ENCODE measurements at places on chromosomes 1 and 21.

- no peak for DNase-seq
These were observed 11.6 kb upstream of the SLC27A3 start for GRCh38 chr1:153763365-153764225.

- DNase-seq: no peak
These were observed 228.2 kb upstream of the IRF2BP2 start for GRCh38 chr1:234838182-234838581.

DNA sequence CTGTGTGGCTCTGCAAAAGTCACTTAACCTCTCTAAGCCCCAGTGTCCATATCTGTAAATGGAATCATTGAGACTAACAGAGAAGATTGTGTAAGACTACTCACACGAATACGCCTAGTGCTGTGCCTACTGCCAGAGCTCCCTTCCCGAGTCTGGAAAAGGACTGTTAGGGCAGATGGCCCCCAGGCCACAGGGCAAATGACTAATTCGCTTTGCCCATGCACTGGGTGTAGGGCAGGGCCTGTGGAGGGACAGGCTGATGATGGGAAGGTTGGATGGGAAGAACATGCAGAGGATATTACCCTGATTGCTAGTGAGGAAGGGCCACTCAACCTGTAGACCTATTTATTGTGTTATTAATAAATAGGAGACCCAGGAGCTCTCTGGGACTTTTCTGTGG, 4.2 kb upstream of the GPR61 start:
- DNase-seq: no peak

DNA sequence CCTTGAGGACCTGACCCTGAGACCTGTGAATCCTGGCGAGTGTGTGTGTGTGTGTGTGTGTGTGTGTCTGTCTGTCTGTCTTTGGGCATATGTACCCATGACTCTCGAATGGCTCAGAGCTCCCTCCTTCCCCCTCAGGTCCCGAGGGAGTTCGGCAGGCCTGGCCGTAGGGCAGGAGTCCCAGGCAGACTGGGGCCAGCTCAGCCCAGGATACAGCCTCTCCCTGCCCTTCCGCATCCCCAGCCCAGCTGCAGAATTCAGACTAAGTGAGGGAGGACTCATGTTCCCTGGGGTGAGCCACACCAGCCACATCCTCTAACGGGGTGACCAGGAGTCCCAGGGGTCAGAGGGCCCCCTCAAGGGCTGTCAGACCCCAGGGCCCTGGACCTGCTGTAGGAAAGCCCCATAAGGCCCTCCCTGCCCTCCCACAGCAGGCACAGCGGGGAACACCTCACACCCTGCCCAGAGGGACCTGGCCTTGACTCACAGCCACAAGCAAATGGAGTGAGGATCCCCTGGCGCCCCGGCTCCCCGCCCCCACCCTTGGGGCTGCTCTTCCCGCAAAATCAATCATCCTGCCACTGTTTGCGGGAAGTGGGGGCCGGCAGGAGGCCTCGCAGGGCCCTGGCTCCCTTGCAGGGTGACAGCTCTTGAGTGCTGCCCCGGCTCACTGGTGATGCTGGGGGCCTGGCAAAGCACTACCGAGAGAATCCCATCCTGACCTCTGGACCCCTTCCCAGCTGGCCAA, 101.7 kb upstream of the CASZ1 start:
- DNase-seq: no peak

GRCh38 chr1:206803221-206803730, 31.0 kb upstream of the IL10 start:
- DNase-seq: no peak

DNA sequence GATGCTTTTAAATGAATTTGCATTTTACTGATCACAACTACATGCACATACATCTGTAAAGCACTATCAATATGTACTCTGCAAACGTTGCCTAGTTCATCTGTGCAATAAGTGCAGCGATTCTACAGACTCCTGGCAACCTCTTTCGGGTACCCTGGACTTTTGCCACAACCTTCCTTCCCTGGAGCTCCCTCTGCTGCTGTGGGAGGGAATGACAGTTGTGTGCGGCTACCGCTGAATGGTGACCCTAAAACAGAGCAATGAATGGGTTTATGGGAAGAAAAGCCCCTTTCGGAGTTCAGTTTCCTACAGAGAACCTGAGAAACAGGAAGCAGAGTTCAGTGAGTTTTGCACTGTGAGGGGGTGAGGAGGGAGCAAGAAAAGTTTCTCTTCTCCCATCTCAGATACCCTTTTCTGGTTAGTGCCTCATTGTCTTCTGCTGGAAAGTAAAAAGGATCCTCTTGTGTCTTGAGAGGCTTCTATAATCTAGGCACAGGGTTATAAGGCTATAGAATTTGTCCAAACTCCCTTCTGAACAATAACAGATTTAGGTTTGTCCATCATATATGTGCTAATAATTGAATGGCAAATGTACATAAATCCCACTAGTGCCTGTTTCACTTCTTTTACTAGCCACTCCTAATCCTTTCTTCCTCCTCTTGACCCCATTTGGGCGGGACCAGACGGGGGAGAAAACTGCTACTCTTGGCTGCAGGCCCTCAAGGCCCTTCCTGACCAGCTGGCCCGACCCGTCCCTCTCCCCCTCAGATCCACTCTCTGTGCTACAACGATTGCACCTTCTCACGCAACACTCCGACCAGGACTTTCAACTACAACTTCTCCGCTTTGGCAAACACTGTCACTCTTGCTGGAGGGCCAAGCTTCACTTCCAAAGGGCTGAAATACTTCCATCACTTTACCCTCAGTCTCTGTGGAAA, 19.8 kb upstream of the SARS1 start:
- peak; percentile 44 for DNase-seq

DNA sequence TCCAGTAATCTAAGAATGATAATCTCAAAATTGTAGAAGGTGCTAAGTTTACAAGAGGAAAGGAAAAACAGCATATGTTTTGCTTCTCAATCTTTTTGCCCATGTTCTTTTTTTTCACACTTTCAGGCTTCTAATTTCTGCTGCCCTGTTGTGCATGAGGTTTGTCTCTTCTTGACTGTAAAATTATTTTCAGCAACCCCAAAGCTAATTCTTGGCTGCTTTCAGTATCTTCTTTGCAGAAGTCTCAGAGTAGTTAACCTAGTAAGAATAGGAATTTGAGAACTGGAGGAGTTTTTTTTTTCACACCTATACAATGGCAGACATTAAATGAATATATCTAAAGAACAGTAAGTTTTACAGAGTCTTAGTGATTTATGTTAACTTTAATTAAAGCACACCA, 26.4 kb downstream of the DENND2D start:
- no peak for DNase-seq

- no peak for DNase-seq
These were observed 26.2 kb upstream of the CAP1 start for GRCh38 chr1:40014253-40014706.

- DNase-seq: no peak
These were observed at the start of gene IGFN1 for GRCh38 chr1:201190624-201191051. Gene IGFN1 (plus strand): TSS chr1:201190824. CDS start chr1:201193294, 2,470 bp downstream.

- DNase-seq: no peak
These were observed 110.8 kb downstream of the EIF4G3 start for GRCh38 chr1:21065851-21066250.

- no peak for DNase-seq
These were observed 104.9 kb downstream of the CRYAA start for GRCh38 chr21:43273708-43274021.

DNA sequence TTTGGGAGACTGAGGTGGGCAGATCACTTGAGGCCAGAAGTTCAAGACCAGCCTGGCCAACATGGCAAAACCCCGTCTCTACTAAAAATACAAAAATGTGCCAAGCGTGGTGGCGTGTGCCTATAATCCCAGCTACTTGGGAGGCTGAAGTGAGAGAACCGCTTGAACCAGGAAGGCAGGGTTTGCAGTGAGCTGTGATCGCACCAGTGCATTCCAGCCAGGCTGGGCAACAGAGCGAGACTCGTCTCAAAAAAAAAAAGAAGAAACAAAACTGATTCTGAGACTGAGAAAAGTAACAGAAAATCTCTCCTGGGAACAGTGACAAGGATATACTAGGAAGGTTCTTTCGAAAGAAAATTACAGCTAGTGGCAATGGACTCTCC, 20.9 kb downstream of the USP48 start:
- no peak for DNase-seq

DNA sequence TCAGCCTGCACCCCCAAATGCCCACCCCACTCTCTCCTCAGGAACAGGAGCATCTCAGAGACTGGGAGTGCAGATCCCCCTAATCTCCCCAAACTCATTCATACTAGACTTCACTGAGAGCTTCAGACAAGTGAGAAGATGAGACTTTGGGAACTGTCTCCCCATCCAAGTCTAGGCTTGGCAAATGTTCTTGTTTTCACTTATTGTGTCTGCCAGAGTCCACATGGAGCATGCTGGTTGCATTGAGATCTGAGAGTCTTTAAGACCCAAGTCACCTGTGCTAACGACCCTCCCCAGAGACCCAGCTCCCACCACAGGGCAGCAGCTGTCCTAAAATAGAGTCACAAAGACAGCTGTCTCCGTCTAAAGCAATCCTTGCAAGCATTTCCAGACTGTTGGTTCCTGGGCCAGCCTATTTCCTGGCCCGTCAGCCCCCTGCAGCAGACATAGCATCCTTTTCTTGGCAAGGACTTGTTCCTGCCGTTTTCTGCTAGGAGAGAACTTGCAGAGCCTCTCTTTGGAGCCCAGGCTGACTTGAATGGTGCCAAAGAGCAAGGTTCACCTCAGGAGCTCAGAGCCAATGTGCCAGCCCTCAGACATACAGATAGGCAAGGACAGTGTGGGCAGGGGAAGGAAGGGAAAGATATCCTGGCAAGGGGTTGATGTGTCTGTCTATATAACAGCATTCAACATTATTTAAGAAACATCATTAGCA, 1.9 kb upstream of the CNTN2 start:
- no peak for DNase-seq

GRCh38 chr1:174791863-174792262, 207.9 kb upstream of the CACYBP start:
- no peak for DNase-seq

- DNase-seq: peak; percentile 49
These were observed 21.9 kb downstream of the RD3 start for GRCh38 chr1:211469938-211470529.

DNA sequence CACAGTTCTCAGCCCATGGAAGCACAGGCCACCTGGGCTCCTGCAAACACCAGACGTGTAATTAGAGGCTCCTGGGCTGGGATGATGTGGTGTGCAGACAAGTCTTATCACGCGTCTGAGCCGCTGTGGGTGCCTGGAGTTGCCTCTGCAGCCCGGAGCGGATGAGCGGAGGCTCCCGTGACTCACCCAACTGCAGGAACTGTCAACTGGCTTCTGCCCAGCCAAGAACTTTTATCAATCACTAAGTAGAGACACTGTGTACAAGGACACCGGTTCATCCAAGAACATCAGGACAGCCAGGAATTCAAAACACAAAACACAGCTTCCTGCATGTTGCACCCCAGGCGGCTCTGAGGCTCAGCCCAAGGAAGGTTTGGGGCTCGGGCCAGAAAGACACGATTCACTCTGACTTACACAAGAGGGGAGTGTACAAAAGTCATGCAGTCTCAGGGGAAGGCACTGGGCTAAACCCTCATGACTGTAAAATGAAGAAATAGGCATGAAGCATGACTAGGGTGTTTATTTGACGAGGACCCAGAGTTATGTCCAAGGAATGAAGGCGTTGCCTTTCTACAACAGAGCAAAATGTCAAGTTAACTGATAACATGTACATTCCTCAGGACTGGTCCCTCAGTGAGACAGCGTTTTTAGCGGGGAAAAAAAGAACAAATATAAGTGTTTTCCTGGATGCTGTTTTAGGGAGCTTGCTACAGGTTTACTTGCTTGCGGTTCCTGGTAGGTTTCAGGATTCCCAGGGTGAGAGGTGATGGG, 21.1 kb downstream of the ERRFI1 start:
- DNase-seq: no peak

GRCh38 chr1:24540051-24540905, 15.6 kb upstream of the NCMAP start:
- DNase-seq: peak; percentile 22

- no peak for DNase-seq
These were observed 26.5 kb upstream of the SLC45A3 start for GRCh38 chr1:205706601-205707502.

GRCh38 chr1:186770421-186770820, 58.3 kb upstream of the PLA2G4A start:
- no peak for DNase-seq

GRCh38 chr21:35720208-35720731, 340.1 kb downstream of the SETD4 start:
- DNase-seq: no peak

DNA sequence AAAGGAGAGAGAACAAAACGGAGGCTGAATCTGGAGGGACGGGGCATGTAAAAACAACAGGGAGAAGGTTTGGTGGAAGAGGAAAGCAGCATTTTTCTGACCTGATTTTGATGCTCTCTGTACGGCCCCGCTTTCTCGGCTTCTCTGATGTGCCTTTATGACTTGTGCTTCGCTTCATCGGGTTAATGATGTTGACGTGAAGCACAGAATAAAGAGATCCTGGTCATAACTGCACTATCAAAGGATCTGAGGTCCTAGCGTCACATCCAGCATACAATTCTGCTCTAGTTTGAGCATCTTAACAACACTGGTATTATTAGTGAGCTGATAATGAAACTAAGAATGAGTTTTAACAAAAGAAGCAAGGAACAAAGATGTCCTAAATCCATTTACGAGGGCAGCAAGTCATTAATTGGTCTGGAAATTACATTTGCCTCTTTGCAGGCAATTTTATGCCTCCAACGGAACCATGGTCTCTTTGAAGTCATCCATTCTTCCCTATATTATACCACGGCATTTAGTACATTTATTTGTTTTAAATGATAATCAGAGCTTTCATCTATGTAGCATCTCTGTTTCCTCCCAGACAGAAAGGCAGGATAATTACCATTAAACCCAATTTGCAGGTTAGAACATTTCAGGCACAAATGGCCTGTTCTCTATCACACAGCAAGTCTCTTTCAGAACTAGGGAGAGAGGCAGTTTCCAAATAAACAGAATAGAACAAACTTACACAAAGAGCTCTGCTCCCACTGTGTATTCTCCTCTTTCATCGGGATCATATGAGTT, 45.3 kb upstream of the B3GALNT2 start:
- DNase-seq: no peak

DNA sequence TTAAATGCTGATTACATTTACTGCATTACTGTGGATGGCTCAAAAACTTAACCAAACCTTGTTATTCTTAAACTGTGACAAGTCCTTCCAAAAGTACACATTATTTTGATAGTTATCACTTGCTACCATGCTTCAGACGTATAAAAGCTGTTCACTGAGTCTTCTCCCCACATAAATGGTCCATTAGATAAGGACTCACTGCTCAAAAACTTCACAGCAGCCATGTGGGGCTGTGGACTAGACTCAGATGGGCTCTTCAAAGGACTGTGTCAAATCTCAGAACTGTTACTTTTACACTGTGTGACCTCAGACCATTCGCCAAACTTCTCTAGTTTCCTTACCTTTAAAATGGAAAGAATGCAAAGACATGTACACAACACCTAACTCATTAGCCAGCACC, 11.6 kb downstream of the SCAF4 start:
- no peak for DNase-seq

DNA sequence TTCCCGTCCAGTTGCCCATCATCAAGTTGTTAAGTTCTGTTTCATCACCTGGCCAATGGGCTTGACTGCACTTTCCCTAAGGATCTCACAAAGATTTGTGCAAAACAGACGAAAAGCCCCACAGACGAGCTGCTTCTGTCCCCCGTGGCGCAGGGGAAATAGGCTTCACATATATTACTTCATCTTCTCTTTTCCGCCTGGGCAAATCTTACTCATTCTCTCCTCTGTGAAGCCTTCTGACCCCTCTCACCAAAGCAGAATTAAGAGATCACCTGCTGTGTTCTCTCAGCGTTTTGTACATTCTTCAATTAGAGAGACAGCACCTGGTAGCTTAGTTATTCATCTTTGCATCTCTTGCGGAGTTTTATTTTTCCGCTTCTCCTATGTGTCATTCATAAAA, 129.8 kb downstream of the IGSF21 start:
- DNase-seq: no peak

- DNase-seq: no peak
These were observed 19.5 kb downstream of the SCYL3 start for GRCh38 chr1:169874229-169874628.
